ENCODE measurements at places on chromosomes 6 and 20.

GRCh38 chr6:85394853-85395538, 54.9 kb upstream of the NT5E start:
- no peak for DNase-seq

GRCh38 chr20:37295001-37295400, 5.5 kb downstream of the MANBAL start:
- no peak for DNase-seq

- no peak for DNase-seq
Measured at GRCh38 chr6:14645221-14645620, 527.6 kb downstream of the CD83 start.

DNA sequence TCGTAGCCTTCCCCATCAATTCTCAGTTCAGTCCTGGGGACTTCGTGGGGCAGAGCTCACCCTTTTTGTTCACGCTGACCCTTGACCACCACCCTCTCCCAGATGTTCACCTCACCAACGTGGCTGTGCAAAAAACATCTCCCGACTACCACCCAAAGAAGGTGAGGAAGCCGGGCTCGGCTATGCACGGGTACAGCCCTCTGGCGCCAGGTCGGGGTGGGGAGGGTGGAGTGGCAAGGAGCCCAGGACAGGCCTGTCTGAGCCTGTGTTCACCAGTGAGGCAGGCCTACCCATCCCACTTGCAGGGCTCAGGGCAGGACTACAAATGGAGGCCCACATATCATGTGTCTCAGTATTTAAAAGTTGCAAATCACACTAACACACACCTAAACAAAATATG, 18.1 kb downstream of the PDRG1 start:
- no peak for DNase-seq

DNA sequence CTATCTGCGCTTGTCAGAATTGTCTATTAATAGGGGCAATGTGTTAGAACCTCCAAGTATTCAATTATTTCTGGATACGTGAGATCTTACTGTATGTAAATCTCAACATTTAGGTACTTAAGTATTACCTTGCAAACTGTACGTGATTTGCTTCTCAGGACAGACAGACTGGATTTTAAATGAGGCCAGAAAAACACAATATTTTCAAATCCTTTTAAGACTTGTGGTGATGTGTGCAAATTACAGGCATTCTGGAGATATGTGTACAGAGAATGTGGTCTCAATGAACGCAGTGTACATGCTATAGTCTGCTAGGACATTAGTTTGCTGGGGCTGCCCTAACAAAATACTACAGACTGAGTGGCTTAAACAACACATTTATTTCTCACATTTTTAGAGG, 16.9 kb downstream of the CCR6 start:
- no peak for DNase-seq

DNA sequence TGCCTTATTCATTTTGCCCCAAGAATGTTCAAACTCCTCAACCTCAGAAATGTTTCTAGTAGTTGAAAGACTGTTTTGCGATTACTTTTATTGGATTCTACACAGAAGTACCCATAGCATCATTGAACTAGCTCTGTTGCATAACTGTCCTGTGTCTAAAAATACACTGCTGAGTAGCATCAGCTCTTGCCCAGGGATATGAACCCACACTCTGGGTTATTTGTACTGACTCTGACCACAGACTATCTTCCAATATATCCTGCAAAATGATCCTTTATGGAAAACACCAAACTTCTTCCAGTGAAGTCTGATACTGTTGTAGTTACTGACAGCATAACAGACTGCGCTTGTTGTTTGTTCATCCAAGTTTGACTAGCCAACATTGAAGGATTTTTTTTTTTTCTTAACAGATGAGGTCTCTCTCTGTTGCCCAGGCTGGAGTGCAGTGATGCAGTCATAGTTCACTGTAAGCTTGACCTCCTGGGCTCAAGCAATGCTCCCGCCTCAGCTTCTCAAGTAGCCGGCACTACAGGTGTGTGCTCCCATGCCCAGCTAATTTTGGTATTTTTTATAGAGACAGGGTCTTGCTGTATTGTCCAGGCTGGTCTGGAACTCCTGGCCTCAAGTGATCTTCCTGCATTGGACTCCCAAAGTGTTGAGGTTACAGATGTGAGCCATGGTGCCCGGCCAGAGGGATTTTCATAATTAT, 49.9 kb downstream of the TULP4 start:
- DNase-seq: no peak

DNA sequence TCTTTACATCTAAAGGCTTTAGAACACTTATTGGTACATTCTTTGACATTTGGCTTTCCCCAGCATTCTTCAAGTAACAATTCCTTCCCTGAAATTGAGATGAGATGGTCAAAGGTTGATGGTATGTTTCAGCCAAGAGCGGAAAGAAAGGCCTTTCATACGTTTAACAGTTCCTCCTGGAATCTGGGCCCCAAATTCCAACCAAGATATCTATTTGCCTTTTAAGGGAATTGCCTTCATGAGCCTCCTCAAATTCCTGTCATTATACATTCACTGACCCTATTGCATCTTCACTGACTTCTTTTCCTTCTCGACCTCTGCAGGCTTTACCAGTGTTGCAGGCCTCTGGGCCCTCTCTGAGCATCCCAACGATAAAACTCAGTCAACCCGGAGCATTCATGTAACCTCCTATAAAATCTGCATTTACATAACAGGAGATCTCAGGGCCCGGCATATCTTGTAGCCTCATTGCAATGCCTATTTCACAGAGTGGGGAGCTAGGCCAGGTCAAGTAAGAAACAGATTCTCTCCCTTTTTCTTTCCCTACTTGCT, 18.3 kb upstream of the WFDC9 start:
- no peak for DNase-seq

GRCh38 chr6:108777536-108777935, 70.7 kb upstream of the ARMC2 start:
- no peak for DNase-seq

DNA sequence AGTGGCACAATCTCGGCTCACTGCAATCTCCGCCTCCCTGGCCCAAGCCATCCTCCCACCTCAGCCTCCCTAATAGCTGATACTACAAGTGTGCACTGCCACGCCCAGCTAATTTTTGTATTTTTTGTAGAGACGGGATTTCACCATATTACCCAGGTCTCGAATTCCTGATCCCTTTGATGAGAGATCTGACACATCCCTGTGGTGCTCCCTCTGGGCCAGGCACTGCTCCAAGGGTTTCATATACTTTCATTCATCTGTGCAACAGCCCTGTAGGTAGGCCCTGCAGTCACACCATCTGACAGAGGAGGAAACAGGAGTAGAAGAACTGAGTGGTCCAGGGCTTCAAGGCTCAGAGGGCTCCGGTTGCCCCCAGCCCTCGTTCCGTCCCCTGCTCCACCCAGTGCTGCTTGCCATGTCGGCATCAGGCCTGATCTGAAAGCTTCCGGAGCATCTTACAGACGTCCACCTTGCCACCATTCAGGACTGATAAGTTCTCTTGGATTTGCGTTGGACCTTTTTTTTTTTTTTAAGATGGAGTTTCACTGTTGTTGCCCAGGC, 3.3 kb downstream of the ZGPAT start:
- DNase-seq: no peak

DNA sequence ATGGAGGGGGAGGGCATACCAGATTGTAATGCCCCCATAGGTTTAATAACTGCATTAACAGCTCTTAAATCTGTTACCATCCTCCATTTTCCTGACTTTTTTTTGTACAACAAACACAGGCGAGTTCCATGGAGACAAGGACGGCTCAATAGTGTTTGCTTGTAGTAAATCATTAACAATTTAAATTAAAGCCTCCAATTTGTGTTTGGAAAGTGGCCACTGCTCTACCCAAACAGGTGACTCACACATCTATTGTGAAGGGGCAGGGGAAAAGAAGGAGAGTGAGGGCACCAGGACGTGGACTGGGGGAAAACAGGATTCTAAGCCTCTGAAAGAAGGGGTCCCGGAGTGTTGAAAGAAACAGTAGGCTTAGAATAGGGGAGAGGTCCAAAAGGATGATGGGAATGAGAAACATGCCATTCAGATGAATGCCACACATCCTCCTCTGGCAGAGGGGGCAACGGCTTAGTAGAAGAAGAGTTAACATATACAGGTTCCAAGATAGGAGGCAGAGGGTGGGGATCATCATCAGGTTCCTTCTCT, 6.9 kb downstream of the GLYATL3 start:
- no peak for DNase-seq

DNA sequence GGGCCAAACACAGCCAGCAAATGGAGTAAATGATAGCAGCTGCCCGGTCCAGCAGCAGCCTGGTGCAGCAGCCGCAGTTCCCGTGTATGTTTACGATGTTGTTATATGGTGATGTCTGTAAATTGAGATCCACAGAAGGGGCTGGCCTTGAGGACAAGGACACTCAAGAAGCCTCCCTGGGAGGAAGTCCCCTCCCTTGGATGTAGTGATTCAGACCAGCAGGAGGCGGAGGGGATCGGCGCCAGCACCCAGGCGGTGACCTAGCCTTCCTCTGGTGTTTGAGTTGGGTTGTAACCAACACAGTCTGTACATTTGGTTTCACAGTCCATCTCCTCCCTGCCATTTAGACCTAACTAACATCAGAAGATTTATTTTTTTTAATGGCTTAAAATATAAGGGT, 187.8 kb downstream of the SYNDIG1 start:
- no peak for DNase-seq

DNA sequence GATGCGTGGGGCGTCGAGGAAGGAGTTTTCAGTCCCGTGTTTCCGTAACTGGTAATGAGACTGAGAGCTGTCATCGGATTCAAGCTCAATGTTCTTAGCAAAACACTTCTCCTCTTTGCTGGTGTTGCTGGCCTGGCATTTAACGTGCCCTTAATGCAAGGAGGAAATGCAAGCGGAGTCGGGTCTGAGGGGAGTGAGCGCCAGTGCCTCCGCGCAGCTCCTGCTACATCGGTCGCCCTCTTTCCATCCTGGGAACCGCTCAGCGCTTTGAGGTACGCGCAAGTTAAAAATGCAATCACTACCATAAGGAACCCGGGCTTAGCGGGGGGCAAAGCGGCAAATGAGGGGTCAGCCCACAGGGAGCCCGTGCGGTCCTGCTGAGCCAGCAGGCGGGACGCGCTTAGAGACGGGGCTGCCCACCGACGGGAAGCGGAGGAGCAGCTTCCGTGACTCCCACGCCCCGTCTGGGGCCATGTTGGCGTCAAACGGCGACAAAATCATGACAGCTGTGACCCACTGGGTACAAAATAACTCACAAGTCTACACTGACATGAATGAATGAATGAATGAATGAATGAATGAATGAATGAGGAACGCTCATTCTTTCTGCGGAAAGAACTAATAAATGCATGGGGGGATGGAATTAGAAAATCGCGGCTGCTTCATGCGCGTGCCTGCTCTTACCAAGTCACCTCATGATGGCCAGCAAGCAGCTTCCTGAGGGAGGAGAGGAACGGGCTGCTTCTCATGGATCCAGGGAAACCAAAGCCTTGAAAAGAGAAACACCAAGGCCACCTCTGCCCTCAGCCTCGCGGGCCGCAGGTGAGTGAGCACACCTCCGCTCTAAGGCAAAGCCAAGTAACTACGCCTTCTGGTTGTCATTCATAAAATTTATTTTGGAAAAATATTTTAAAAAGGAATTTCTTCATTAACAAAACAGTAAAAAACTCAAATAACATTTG, 9.3 kb downstream of the DLL1 start:
- DNase-seq: no peak

DNA sequence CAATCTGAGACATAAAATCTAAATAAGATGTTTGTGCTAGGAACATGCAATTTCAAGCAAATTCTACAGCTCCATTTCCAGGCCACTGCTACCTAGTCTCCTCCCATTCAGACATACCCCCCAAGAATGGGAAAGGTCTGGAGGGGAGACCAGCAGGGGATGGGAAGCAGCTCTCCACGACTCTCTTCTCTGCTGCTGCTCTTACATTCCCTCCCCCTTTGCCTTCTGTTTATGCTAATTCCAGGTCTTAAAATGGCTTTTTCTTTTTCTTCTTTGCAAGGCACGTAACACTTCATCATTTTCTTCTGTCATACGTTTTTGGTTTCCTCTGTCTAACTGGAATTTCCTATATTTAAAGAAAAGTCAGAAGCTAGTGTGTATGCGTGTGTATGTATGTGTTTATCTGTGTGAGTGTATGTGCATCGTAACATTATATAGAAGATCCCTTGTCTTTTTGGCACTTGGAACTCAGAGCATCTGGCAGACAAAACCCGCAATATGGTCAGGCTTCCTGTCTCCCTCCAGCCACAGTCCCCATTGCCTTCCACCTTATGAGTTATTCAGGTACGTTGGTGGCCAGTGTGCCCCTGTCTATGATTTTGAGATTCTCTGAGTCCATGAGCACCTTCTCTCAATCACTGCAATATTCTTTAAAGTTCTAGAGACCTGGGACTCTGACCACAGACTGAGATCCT, 493.7 kb downstream of the BTBD3 start:
- DNase-seq: no peak

DNA sequence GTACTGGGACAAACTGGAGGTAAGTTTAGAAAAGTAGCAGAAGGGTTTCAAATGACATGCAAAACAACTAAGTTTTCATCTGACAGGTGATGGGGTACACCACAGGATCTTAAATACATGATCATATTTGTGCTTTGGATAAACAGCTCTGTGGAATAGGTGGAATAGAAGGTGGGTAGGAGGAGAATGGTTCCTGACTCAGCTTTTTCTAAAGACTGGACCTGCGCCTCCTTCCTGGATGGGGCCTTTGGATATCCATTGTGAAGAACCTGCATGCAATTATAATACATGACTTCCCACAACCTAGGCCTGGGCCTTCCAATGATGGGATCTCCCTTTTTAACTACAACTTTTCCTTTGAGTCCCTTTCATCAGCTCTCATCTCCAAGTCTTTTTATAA, 145.9 kb downstream of the AHI1 start:
- DNase-seq: no peak

- no peak for DNase-seq
Measured at GRCh38 chr6:41122918-41123317, 31.2 kb downstream of the TREML1 start.

DNA sequence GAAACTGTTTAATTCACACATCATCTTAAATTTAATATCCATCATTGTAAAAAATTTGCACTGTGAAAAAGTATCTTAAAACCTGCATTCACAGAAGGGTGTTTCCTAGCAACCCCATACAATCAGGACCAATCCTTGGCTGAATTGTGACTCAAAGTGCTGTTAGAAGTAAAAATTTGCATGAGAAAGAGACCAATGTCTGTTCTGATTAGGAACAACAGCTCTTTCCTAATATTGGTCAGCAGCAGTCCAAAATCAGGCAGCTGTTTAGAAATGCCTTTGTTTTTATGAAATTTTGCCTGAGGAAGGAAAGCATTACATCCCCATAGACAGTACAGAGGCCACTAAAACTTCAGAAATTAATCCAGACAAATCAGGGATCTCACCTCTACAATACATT, 987.0 kb downstream of the HACE1 start:
- DNase-seq: no peak
